ENCODE measurements at places on chromosomes 11 and 22.

DNA sequence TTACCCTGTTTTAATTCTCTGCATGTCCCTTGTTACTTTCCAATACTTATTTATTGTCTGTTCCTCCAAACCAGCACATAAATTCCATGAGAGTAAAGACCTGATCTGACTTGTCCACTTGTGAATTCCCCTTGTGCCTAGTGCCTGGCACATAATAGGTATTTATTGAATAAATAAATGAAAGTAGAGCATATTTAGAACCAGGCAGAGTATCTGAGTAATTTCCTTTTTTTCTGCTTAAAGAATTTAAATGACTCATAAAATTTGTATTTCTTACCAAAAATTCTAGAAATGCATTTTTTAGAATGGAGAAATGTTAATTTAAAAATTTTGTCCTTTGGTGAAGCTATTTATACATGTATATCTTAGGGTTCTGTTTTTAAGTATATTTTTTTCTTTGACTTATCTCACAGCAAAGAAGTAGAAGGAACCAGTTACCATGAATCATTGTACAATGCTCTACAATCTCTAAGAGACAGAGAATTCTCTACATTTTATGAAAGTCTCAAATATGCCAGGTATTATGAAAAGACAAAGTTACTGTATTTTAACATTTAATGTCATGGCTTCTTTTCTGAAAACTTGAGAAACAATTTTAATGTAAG is 96.8 kb downstream of the ATM start:
- no peak for DNase-seq

- no peak for DNase-seq
Observed at GRCh38 chr22:21443057-21443734, 24.0 kb upstream of the TMEM191C start.

GRCh38 chr22:49042066-49042465 is 785.6 kb downstream of the BRD1 start:
- DNase-seq: no peak

DNA sequence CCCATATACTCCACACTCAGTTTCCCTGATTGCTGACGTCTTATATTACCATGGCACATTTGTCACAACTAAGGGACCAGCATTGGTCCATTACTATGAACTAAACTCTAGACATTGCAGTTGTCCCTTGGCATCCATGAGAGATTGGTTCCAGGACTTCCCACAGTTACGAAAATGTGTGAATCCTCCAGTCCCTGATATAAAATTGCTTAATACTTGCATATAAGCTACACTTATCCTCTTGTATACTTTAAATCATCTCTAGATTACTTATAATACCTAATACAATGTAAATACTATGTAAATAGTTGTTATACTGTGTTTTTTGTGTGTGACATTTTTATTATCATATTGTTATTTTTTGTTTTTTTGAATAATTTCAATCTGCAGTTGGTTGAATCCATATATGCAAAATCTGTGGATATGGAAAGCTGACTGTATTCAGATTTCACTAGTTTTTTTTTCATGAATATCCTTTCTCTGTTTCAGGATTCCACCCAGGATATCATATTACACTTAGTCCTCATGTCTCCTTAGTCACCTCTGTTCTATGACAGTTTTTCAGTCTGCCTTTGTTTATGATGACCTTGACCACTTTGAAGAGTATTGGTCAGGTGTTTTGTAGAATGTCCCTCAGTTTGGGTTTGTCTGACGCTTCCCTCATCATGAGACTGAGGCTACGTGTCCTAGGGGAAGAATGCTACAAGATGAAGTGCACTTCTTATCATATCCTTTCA is 55.3 kb downstream of the INSC start:
- no peak for DNase-seq

DNA sequence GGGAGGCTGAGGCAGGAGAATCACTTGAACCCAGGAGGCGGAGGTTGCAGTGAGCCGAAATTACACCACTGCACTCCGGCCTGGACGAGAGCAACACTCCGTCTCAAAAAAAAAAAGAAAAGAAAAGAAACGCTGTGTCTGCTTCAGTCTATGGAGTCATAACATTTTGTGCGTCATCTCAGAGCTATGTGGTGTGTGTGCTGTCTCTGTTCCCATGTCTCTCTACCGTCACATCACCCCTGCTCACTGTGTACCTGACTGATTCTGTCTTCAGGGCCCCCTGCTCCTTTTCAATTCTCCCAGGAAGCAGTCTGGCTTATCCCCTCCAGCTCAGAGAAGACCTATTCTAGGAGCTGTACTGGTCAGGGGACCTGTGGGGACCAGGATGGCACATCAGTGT is 7.0 kb downstream of the BACE1-AS start:
- no peak for DNase-seq

All from CD14-positive monocyte (primary cell).